ENCODE measurements at places on chromosomes 11 and 22.

DNA sequence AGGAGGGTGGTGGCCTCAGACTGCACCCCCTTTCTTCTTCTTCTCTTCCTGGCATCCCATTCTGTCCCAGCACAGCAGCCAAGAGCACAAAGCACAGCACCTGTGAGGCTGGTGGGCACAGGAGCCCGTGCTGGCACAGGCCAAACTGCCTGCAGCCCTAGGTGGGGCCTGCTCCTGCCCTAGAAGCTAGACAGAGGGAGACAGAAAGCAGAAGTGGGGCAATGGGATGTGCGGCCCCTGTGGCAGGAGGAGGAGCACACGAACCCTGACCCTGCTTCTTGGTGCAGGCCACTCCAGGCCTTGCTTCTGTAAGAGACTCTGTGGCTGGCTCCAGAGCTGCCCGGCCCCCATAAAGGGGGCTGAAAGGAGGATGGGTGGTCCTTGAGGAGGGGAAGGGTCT is 3.9 kb upstream of the PTS start:
- no peak for DNase-seq

DNA sequence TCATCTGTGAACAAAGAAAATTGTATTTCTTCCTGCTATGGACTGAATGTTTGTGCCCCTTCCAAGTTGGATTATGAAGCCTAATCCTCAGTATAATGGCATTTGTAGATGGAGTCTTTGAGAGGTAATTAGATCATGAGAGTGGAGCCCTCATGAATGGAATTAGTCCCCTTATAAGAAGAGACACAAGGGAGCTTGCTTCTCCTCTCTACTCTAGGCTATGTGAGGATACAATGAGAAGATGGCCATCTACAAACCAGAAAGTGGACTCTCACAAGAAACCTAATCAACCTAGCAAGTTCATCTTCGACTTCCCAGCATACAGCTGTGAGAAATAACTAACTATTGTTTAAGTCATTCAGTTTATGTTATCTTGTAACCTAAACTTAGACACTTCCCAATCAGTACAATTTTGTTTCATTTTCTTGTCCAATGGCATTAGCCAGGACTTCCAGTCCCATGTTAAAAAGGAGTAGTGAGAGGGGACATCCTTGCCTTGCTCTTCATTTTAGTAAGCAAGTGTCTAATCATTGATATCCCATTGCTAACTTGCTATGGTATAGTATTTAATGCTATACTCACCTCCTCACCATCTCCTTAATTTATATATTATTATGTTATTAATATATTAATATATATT is 45.7 kb downstream of the PDGFD start:
- DNase-seq: no peak

- peak; percentile 70 for DNase-seq
These were observed 51.8 kb downstream of the GALNT18 start for GRCh38 chr11:11569936-11570491.

GRCh38 chr22:47544696-47545095 is 782.2 kb downstream of the TBC1D22A start:
- DNase-seq: no peak

GRCh38 chr11:58905721-58906547 is 33.4 kb upstream of the GLYATL1 start:
- DNase-seq: peak; percentile 87

DNA sequence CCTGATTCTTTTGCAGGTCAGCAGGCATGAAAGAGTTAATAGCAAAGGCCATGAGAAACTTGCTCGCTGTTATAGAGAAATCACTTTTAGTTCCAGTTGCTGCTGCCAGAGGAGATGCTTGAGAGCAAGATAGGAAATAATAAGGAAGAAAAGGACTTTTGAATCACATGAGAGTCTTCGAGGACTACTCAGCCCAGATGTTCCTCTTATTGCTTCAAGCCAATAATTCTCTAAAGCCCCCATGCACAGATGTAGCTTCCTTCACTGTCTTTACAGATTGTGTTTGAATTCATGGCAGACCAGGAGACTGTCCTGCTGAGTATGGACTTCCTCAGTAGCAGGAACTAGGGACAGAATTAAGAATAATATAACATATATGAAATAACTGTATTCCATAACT is 50.1 kb upstream of the OLFML1 start:
- DNase-seq: no peak

GRCh38 chr22:50473088-50473487 is 1.7 kb downstream of the SBF1 start:
- no peak for DNase-seq

All from left forelimb (tissue), 1 donor.